Stimulated activated CD8-positive, alpha-beta memory T cell treated with anti-CD3 and anti-CD28 coated beads, Interleukin-4, amount 100 ng/mL, for 4 hours (primary cell): ENCODE measurements at places on chromosomes 6 and 20.

GRCh38 chr6:37492236-37492972 is 7.3 kb downstream of the CCDC167 start:
- no peak for DNase-seq

DNA sequence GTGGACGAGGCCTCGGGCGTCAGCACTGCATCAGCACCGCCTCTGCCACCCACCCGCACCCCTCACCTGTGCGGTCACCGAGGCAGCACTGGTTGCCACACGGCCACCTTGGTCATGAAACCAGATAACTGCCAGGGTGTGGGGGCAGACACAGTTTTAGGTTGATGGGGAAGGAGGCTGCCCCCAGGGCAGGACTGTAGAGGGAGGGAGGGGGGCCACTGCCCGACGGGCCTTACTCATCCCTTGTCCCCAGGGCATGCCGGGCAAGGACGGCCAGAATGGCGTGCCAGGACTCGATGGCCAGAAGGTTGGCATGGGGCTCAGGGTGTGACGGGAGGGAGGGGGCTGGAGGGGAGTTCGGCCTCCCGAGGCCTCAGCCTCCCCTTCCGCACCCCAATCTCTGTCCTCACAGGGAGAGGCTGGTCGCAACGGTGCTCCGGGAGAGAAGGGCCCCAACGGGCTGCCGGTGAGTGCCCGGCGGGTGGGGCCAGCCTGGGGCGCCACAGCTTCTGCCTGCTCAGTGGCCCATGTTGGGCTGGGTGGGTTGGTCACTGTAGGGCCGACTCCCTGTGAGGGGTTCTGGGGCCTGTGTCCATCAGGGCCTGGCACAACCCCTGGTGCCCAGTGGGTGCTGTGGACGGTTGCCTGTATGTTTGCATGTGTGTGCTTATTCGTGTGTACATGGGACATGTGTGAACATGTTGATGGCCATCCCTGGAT is 11.8 kb downstream of the COL9A3 start:
- no peak for DNase-seq

- no peak for DNase-seq
Observed at GRCh38 chr6:41222045-41222444, 6.1 kb upstream of the TREML4 start.

GRCh38 chr6:166703149-166703710 is 76.2 kb upstream of the RPS6KA2 start:
- DNase-seq = no peak

- no peak for DNase-seq
Observed at GRCh38 chr6:160959726-160960435, 31.7 kb upstream of the MAP3K4 start.

GRCh38 chr6:95091823-95092436 is 485.4 kb upstream of the MANEA start:
- DNase-seq = no peak

DNA sequence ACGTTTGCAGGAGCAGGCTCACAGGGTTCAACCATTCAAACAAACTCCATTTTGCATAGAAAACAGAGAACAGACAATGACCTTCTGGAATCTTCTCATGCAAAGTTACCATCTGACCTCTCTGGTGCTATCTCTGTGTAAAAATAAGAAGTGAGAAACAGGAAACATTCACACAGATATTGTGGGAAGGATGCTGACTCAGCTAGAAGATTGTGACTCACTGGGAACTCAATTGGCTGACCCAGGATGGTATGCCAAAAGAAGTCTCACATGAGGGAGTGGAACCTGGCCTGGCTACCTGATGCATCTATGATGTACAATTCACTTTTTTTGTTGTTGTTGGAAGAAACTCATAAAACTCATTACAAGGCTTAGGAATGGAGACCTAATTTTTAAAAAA is 61.1 kb upstream of the TBX18 start:
- DNase-seq = no peak

GRCh38 chr6:115120391-115120790 is 777.6 kb upstream of the HS3ST5 start:
- DNase-seq = no peak

GRCh38 chr6:118298476-118299427 is 249.3 kb upstream of the PLN start:
- no peak for DNase-seq
